ENCODE measurements at places on chromosomes 13 and 19.

DNA sequence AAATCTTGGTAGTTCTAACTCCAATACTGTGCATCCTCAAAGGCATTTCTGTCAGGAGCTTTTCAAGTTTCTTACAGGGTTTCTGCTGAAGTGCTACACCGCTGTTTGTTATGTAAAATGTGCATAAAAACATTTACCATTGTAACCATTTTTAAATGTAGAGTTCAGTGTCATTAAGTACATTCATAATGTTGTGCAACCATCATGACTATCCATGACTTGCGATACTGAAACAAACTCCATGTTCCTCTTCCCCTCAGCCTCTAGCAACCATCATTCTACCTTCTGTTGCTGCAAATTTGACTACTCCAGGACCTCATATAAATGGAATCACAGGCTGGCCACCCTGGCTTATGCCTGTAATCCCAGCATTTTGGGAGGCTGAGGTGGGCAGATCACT lies 14.4 kb upstream of the SLC25A42 start:
- DNase-seq = no peak

DNA sequence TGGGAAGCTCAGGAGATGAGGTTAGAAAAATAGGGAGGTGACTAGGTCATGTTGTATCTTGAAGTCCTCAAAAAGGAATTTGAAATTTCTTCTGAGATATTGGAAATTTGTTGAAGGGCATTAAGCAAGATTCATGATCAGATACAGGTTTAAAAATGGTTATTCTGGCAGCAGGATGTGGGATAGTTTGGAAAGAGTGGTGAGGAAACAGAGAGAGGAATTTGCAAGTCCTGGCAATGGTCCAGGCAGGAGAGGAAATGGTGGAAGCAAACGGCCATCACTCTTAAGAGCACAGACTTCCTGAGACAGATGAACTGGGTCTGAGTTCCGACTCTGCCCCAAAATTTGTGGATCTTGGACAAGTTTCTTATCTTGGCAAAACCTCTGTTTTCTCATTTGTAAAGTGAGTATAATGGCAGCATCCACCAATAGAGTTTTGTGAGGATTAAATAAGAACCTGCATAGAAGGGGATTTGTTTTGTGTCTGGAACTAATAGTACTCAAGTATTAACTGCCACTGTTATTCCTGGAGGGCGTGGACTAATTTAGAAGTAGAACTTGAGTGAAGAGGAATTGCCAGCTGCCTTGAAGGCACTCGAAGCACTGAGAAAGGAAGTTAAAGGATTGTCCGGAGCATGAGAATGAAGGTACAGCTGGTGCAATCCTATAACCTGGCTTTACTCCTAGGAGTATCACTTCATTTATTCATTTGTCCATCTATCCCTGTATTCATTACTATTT lies 99.6 kb downstream of the CCNA1 start:
- DNase-seq = no peak

GRCh38 chr13:49132479-49133002 lies 87.6 kb upstream of the MLNR start:
- DNase-seq = no peak

- DNase-seq = no peak
These were observed 12.9 kb downstream of the SIGLECL1 start for GRCh38 chr19:51263808-51264207.

DNA sequence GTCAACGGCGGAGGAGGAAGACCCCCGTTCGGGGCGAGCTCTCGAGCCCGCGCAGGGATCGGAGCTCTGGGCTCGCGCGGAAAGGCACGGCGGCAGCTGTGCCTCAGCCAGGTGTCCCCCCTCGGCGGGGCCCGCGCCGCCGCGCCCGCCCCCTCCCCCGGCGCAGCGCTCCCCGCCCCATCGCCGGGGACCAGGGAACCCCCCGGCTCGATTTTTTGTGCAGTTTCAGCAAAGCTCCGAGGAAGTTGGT lies 110.0 kb downstream of the KCNRG start:
- no peak for DNase-seq

DNA sequence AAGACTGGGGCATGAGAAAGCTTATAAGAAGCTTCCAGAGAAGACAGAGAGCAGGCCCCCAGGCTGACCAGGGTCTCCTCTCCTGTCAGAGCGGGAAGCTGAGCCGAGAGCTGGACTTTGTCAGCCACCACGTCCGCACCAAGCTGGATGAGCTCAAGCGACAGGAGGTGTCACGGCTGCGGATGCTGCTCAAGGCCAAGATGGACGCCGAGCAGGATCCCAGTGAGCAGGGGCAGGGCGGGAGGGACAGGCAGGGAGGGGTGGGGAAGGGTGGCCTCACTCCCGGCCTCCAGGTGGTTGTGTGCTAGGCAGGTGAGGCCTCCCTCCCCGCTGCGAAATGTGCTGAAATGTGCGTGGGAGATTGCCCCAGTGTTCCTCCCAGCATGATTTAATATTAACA lies 5.6 kb downstream of the NUCB1 start:
- no peak for DNase-seq

- no peak for DNase-seq
These were observed 5.1 kb upstream of the RETN start for GRCh38 chr19:7663706-7664105.

GRCh38 chr13:34207872-34208271 lies 389.9 kb downstream of the RFC3 start:
- no peak for DNase-seq

- DNase-seq = no peak
These were observed 18.9 kb upstream of the EPHX3 start for GRCh38 chr19:15251010-15251748.

- DNase-seq = no peak
These were observed 114.4 kb downstream of the ZDHHC20 start for GRCh38 chr13:21344662-21345176.

GRCh38 chr13:36819739-36820090 lies 693 bp downstream of the RFXAP start:
- DNase-seq = no peak

DNA sequence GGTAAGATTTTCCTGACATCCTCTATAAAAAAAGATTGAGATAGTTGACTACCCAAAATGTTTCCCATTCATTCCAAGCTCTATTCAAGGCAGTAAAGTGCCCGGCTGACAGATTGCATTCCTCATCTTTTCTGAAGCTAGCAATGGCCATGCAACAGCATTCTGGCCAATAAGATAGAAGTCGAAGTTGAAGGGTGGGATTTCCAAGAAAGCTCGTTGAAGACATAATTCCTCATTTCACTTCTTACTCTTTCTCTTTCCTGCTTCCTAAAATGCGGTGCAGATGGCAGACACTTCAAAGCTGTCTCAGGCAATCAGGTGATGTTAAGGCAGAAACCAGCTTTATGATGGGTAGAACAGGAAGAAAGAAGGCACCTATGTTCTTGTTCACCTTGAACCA lies 13.4 kb upstream of the ALOX5AP start:
- no peak for DNase-seq

DNA sequence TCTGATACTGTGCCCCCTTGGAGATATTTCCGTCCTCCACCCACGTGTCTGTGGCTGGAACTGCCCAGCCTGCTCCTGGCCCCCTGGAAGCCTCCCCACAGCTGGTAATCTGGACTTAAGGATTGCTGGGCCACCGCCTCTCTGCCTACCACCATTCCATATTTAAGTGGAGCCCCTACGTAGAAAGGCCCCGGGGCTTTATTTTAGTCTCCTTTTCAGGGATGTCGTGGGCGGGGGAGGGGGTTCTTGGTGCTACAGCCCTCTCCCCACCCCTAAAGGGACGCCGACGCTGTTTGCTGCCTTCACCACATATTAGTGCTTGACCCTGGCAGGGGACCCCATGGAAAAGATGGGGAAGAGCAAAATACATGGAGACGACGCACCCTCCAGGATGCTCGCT lies 2.7 kb upstream of the NOP53 start:
- DNase-seq = no peak
